NCI-H345 (cell line): ENCODE measurements at places on chromosomes 11 and 22.

- DNase-seq, result no peak
Observed at GRCh38 chr11:108926171-108926840, 261.4 kb downstream of the DDX10 start.

- DNase-seq, result no peak
Observed at GRCh38 chr11:120867988-120868387, 155.9 kb upstream of the TBCEL start.

- no peak for DNase-seq
Observed at GRCh38 chr22:36423461-36424404, 36.0 kb upstream of the MYH9 start.

DNA sequence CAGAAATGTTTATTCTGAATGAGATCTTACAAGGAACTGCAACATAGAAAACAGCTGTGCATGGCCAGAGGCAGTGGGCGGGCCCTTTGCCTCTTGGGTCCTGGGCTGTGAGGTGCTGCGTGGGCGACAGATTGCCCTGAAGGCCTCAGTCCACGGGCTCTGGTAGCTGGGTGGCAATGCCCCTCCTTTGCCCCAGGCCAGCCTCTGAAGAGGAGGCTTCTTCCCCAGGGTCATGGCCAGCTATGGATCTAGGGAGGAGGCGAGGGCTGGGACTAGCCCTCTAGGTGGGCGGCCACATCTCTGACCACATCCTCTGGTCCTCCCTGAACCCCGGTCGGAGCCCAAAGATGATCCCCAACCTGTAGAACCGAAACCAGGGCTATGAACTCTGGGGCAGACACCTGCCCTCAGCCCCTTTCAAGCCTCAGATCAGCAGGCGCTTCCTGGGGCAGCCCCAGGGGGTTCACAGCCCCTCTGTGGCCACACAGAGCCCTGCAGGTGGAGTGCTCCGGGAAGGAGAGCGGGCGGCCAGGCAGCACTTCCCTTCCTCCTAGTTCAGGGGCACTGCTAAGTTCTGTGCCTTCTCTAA lies 6.6 kb upstream of the CDC42BPG start:
- DNase-seq, result no peak

- no peak for DNase-seq
Observed at GRCh38 chr11:27504205-27504604, 2.4 kb downstream of the LIN7C start.
